ENCODE measurements at places on chromosomes 7 and 10. TPM values are rescaled to one million over a fixed set of nuclear protein-coding genes. Genes with fewer than 3 reads are reported as not detected.

DNA sequence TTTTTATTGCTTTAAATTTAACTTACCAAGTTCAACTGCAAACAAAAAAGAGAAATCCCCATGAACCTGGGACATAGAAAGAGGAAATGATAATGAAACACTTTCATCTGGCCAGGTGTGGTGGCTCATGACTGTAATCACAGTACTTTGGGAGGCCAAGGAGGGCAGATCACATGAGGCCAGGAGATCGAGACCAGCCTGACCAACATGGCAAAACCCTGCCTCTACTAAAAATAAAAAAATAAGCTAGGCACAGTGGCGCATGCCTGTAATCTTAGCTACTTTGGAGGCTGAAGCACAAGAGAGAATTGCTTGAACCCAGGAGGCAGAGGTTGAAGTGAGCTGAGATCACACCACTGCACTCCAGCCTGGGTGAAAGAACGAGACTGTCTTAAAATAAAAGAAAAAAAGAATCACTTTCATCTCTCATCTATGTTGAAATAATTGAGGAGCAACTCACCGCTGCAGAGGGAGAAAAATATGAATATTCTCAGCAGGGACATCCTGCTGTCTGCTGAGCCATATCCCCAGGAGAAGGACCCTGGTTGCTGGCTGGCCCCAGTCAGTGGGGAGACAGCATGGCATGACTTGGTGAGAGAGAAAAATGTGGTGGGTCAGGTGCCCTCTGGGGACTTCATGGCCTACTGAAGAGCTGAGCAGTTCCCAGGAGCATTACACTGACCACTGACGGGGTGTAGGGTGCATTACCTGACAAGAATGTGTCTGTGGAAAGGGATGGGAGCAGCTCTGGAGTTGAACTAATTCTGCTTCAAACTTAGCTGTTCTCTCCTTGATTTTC is 22.8 kb upstream of the TARP start:
- DNase-seq, result no peak
- H3K27ac ChIP-seq, result no peak overlapping the region
- H3K4me3 ChIP-seq, result no peak overlapping the region
- no peaks in the 10 kb centered on the region for H3K36me3 ChIP-seq
- no peaks in the 10 kb centered on the region for H3K4me1 ChIP-seq

DNA sequence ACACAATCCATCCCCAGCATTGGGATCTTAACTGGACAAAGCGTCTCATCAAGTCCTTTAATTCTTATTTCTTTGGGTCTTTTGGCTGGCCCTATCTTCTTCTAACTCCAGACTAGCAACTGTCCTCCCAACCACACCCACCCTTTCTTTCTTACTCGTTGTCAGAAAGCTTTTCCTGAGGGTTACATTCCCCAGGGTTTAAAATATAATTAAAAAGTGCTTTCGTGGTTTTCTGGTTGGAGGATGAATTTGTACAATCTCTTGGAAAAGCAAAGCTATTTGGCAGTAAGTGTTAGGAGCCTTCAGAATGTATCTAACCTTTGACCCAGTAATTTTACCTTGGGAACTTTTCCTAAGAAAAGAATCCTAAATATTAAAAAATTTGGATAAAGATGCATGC is 10.4 kb upstream of the ITGB8 start:
- H3K36me3 ChIP-seq, result no peaks in the 10 kb centered on the region
- H3K27ac ChIP-seq, result no peak overlapping the region

- H3K27ac ChIP-seq, result no peak overlapping the region
- no peaks in the 10 kb centered on the region for H3K27me3 ChIP-seq
- H3K4me1 ChIP-seq, result peaks cover 6% of the 10 kb centered on the region
These were observed 78.3 kb downstream of the ST8SIA6 start for GRCh38 chr10:17375936-17376584.

The CRHR2 gene
- not detected for total RNA-seq

DNA sequence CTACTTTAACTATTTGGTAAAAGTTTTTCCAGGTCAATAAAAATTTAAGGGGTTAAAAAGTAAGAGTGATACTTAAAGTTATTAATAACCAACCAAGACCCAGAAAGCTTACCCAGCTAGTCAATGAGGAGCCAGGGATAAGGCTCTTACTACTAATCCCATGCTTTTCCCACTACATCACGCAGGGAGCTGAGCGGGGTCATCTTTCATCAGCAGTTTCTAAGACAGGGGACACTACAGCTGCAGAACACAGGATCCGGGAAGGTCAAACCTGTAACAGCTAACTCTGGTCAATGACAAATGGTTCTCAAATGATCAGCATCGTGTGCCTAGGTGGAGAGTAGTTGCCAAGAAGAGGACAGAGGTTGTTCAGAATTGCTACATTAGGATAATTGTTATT is 65.1 kb downstream of the RSU1 start:
- no peak overlapping the region for H3K27ac ChIP-seq
- no peaks in the 10 kb centered on the region for H3K27me3 ChIP-seq
- no peaks in the 10 kb centered on the region for H3K4me1 ChIP-seq
- DNase-seq, result no peak
- H3K4me3 ChIP-seq, result no peak overlapping the region

DNA sequence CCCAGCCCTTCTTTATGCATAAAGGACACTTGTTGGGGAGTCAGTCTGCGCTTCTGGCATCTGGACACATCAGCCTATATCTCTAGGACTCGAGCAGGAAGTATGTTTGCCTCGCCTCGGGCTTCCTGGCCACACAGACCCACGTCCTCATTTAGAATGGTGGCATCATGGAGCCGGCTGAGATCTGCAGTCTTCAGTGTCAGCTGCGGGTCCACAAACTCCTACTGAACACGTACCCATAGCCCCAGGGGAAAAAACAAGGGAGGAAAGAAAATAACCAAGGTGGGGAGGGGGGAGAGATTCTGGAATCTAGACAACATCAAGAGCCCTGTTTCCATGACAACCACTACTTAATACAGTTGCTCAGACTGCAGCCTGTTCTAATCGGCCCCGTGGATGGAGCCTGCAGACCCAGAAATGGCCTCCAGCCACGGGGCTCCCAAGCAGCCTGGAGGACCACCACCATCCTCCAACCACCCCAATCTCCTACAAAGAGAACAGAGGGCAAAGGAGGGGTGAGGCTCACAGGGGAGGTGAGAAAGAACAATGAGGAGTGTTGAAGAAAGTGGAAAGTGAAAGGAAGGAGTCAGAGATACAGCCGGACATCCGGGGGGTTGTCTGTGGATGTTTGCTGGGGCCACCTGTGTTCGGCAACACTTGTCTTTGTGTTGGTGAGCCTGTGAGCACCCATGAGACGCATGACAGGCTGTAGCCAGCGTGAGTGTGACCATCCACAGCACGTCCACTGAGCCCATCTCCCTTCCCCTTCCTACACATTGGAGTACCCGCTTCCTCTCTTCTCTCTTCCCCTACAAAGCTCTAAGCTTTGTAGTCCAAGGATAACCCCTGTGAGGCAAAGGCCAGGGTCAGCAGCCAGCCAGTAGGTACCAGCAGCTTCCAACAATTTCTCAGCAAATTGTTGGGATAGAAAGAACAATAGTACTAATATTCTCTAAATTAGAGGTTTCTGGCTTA is 141.0 kb downstream of the PLXNA4 start:
- H3K4me1 ChIP-seq, result peaks cover 13% of the 10 kb centered on the region
- no peak overlapping the region for H3K27ac ChIP-seq
- H3K27me3 ChIP-seq, result peaks cover 48% of the 10 kb centered on the region
- no peak for DNase-seq
- peaks cover 5% of the 10 kb centered on the region for H3K36me3 ChIP-seq
- H3K4me3 ChIP-seq, result peak overlapping the region; percentile 32

DNA sequence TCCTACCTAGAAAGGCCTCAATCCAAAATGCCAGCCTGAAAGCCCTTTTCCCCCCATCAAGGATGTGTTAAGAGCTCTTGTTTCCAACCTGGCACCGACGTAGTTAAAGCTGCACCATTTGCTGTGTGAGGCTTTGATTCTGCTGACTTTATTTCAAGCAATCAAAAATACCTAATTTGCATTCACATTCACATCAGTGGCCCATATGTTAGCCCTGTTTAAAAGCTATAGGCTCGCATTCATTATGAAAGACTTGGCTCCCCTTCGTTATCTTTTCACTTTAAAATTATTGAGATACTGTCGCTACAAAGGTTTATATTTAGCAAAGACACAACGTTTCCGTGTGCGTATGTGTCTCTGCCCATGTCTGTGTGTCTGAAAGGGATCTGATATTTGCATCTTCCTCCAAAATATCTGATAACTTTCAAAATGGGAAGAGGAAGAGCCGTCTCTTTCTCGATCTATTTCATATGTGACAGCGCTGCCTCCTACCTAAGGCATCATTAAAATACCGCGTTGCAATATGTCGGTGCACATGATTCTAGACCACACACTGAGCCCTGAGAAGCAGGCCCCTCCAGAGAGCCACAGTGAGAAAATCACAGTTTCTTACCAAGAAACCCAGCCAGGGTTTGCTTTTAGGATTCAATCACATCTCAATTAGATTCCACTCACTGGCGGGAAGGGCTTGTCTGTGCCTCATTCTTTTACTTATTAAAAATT is 57.1 kb upstream of the ITPRID1 start:
- no peaks in the 10 kb centered on the region for H3K4me1 ChIP-seq
- H3K4me3 ChIP-seq, result no peak overlapping the region
- H3K27me3 ChIP-seq, result no peaks in the 10 kb centered on the region
- H3K36me3 ChIP-seq, result no peaks in the 10 kb centered on the region
- H3K27ac ChIP-seq, result no peak overlapping the region
- DNase-seq, result no peak

The ZFAND2A gene
- total RNA-seq, result 40.7 TPM

- H3K27me3 ChIP-seq, result peaks cover 43% of the 10 kb centered on the region
These were observed 984 bp upstream of the IKZF1 start for GRCh38 chr7:50303335-50304128.

The MYOZ1 gene
- not detected for total RNA-seq

The C10orf105 gene
- not detected for total RNA-seq

DNA sequence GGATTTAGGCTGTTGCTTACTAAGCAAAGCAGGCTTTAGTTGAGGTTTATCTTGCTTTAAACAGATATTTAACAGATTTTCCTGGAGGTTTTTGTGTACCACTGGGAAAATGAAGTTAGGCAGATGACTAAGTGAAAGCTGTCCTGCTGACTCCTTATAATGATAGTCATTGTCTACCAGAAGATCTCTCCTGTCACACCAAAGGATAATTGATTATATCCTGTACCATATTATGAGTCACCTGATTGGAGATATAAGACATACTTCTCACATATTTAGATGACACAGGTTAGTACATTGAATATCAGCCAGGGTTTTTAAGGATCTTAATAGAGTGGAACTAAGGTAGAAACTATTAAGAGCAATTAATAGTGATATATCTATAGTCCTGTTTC is 68.4 kb downstream of the PTEN start:
- H3K27me3 ChIP-seq, result no peaks in the 10 kb centered on the region
- H3K36me3 ChIP-seq, result peaks cover 59% of the 10 kb centered on the region
- peak overlapping the region; percentile 16 for H3K27ac ChIP-seq
- peaks cover 25% of the 10 kb centered on the region for H3K4me1 ChIP-seq

- H3K4me3 ChIP-seq, result no peak overlapping the region
- no peak for DNase-seq
- no peak overlapping the region for H3K27ac ChIP-seq
- peaks cover 26% of the 10 kb centered on the region for H3K27me3 ChIP-seq
These were observed 384.7 kb upstream of the KCND2 start for GRCh38 chr7:119888251-119888650.

GRCh38 chr7:106246902-106247711 is 37.7 kb downstream of the NAMPT start:
- peak overlapping the region; percentile 2 for H3K27ac ChIP-seq
- H3K4me1 ChIP-seq, result peaks cover 10% of the 10 kb centered on the region
- H3K36me3 ChIP-seq, result peaks cover 70% of the 10 kb centered on the region

DNA sequence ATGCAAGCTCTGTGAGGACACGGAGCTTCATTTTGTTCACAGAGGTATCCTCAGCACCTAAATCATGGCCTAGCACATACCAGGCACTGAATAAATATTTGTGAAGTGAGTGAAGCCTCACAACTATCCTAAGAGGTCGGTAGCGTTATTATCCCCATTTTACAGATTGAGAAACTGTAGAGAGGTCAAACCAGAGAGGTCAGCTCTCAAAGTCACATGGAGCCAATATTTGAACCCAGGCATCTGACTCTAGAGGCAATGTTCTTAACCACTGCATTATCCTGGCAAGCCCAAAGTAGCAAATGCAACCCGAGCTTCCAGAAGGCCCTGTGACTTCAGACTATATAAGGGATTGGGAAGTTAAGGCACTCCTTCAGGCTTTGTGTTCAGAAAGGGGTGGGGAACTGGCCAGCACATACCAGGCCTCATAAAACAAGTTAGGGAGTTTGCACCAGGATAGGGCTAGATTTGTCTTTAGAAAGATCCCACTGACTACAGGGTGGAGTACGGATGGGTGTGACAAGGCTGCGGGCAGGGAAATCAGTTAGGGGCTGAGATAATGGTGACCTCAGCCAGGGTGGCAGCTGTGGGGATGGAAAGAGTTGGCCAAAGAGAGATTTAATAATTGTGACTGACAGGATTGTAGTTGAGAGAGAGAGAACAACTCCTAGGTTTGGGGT is 101.4 kb downstream of the TBXAS1 start:
- no peak overlapping the region for H3K27ac ChIP-seq
- H3K36me3 ChIP-seq, result no peaks in the 10 kb centered on the region
- H3K4me3 ChIP-seq, result no peak overlapping the region
- H3K27me3 ChIP-seq, result no peaks in the 10 kb centered on the region
- H3K4me1 ChIP-seq, result peaks cover 12% of the 10 kb centered on the region

- no peaks in the 10 kb centered on the region for H3K4me1 ChIP-seq
- no peak for DNase-seq
- H3K36me3 ChIP-seq, result peaks cover 97% of the 10 kb centered on the region
- no peaks in the 10 kb centered on the region for H3K27me3 ChIP-seq
- no peak overlapping the region for H3K4me3 ChIP-seq
- H3K27ac ChIP-seq, result no peak overlapping the region
These were observed 91.1 kb downstream of the TRRAP start for GRCh38 chr7:98969386-98969785.

The XRCC2 gene
- total RNA-seq, result 5.2 TPM

DNA sequence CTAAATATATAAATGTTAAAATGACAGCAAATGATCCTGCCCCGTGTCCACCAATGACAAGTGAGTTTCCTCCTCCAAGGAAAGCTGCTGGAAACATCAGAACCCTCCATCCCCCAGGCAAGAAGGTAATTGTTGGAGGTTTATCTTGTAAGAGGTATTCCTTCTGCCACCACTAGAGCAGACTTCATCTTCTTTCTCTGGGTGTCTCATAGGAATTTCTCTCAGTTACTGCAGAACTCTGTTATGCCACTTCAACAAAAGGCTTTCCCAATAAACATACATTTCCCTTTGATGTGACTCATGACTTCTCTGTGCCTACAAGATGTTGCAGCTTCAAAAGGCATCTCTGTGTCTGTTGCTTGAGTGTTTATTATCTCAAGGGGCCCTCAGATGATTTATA is 279.1 kb downstream of the BMPER start:
- no peaks in the 10 kb centered on the region for H3K27me3 ChIP-seq
- H3K27ac ChIP-seq, result no peak overlapping the region
- DNase-seq, result peak; percentile 29
- H3K36me3 ChIP-seq, result no peaks in the 10 kb centered on the region
- no peaks in the 10 kb centered on the region for H3K4me1 ChIP-seq
- no peak overlapping the region for H3K4me3 ChIP-seq

DNA sequence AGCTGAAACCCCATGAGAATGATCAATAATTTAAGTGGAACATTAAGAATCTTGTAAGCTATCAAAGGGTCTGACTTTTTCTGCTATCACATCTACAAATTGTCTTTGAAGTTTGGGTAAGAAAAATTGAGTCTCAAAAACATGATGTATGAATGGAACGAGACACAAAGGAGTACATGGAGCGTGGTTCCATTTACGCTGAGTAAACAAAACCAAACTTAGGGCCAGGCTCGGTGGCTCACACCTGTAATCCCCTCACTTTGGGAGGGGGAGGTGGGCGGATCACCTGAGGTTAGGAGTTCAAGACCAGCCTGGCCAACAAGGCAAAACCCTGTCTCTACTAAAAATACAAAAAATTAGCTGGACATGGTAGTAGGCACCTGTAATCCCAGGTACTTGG is 24.3 kb downstream of the SMC3 start:
- no peak overlapping the region for H3K4me3 ChIP-seq
- no peak for DNase-seq
- no peaks in the 10 kb centered on the region for H3K27me3 ChIP-seq

All from MCF 10A (cell line).